ENCODE measurements at places on chromosomes 12 and 14.
A peak's percentile ranks its signal among the peaks of the same experiment; 100 is the strongest.

GRCh38 chr12:76195920-76196319 is 111.4 kb upstream of the NAP1L1 start:
- no peak for DNase-seq
- no peak overlapping the region for H3K27ac ChIP-seq
- H3K36me3 ChIP-seq: peaks cover 6% of the 10 kb centered on the region

- no peaks in the 10 kb centered on the region for H3K27me3 ChIP-seq
- no peaks in the 10 kb centered on the region for H3K36me3 ChIP-seq
- H3K4me1 ChIP-seq: no peaks in the 10 kb centered on the region
- DNase-seq: no peak
- H3K4me3 ChIP-seq: no peak overlapping the region
Observed at GRCh38 chr12:80165746-80166145, 66.4 kb downstream of the OTOGL start.

DNA sequence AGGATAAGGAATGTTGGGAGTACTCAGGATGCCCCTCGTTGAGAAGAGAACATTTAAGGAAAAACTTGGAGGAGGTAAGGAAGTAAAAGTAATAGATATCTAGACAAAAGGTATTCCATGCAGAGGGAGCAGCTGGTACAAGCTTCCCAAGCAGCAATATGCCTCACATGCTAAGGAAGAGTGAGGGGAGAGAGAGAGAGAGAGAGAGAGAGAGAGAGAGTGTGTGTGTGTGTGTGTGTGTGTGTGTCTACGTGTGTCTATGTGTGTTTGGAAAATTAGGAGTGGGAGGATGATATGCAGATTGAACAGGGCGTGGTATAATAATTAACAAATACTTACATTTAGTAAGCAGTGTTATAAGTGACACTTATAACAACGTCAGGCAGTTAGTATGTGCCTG is 9.2 kb upstream of the PARP11 start:
- peaks cover 19% of the 10 kb centered on the region for H3K27me3 ChIP-seq
- peaks cover 6% of the 10 kb centered on the region for H3K36me3 ChIP-seq
- H3K4me3 ChIP-seq: no peak overlapping the region
- H3K27ac ChIP-seq: no peak overlapping the region

GRCh38 chr12:15208871-15209656 is 12.2 kb downstream of the RERG start:
- DNase-seq: no peak
- peaks cover 18% of the 10 kb centered on the region for H3K4me1 ChIP-seq
- H3K27ac ChIP-seq: no peak overlapping the region
- peaks cover 4% of the 10 kb centered on the region for H3K27me3 ChIP-seq
- no peak overlapping the region for H3K4me3 ChIP-seq
- H3K36me3 ChIP-seq: no peaks in the 10 kb centered on the region

DNA sequence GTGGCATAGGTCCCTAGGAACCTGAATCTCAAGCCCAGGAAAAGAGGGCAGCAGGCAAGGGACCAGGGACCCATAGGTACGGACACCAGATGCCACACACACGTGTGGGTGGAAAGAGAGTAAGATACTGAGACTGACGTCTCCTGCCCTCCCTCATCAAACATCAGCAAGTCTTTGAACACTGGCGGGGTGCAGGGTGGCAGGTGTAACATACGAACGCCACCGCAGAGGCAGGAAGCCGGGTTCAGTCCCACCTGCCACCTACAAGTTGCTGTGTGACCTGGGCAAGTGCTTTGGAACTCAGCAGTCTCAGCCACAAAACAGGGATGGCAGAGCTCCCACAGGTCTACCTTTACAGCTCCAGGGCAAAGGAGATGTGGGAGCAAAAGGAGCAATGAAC is 11.1 kb downstream of the ACTN1 start:
- peaks cover 4% of the 10 kb centered on the region for H3K27me3 ChIP-seq
- peaks cover 87% of the 10 kb centered on the region for H3K4me1 ChIP-seq
- H3K4me3 ChIP-seq: no peak overlapping the region

GRCh38 chr12:104455578-104456416 is 951 bp upstream of the CHST11 start:
- H3K36me3 ChIP-seq: no peaks in the 10 kb centered on the region
- H3K27ac ChIP-seq: peak overlapping the region; percentile 98
- no peak for DNase-seq

DNA sequence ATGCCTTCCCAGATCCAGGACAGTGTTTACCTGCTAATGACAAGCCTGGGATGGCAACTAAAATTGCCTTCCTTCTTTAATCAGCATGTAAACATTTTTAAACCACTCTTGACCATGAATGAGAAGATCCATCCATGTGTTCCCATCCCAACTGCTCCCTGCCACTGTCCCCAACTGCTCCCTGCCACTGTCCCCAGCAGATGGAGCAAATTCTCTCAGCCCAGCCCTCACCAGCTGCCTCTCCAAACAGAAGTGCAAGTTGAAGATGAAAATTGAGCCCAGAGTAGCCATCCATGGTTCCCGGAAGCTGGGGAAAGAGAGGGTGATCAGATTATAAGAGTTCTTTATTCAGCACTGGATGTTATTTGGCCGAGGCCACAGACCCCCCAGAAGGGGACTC is 133.1 kb downstream of the SLC15A4 start:
- H3K4me3 ChIP-seq: no peak overlapping the region
- peaks cover 4% of the 10 kb centered on the region for H3K27me3 ChIP-seq
- DNase-seq: no peak
- H3K4me1 ChIP-seq: no peaks in the 10 kb centered on the region
- H3K27ac ChIP-seq: no peak overlapping the region

DNA sequence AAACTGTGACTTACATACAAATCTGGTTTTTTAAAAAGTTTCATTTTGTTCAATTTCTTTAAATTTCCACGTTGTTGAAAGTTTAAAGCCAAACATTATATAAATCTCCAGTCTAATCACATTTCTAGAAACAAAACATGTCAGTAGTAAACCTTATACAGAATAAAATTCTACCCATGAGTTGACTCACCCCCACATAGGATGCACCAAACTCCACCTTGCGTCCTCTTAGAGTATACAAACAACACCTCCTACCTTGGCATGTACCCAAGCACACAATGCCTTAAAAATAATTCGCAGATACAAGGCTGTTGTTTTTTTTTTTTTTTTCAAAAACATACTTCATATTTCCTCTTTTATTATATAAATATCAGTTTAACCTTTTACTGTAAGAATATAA is 3.3 kb downstream of the FBXL14 start:
- peaks cover 73% of the 10 kb centered on the region for H3K4me1 ChIP-seq
- peaks cover 4% of the 10 kb centered on the region for H3K27me3 ChIP-seq
- no peak for DNase-seq
- no peak overlapping the region for H3K27ac ChIP-seq
- peak overlapping the region; percentile 85 for H3K4me3 ChIP-seq

DNA sequence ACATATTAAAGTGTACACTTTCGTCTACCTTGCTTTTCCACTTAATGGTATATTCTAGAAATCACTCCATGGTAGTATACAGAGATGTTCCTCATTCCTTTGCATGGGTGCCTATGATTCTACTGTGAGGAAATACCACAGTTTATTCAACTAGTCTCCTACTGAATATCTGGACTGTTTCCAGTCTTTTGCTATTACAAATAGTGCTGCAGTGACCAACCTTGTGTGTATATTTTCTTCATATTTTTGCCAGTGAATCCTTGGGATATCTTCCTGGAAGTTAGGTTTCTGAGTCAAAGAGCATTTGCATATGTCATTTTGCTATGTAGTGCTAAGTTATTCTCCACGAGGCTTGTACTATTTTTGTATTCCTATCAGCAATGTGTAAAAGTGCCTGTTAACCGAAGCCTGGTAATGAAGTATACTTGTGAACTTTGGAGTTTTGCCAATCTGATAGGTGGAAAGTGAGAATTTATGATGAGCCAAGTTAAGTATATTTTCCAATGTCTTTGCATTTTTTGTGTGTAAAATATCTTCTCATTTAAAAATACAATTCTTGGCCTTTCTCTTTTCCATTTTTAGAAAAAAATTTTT is 31.3 kb upstream of the TMEM263 start:
- H3K4me1 ChIP-seq: peaks cover 4% of the 10 kb centered on the region
- no peak for DNase-seq
- peaks cover 9% of the 10 kb centered on the region for H3K36me3 ChIP-seq
- H3K27me3 ChIP-seq: peaks cover 14% of the 10 kb centered on the region
- no peak overlapping the region for H3K27ac ChIP-seq

DNA sequence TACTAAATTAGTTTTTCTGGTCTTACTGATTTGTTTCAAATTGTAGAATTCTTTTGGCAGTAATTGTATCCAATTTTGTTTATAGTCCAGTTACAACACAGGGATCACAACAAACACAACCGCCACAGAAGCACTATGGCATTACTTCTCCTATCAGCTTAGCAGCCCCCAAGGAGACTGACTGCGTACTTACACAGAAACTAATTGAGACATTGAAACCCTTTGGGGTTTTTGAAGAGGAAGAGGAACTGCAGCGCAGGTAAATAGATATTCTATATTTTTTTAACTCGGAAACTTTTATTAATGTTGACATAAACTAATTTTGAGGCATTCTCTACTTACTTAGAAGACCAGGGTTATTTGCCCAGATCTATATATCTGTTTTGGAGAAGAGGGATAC is 17.8 kb downstream of the PAPOLA start:
- peaks cover 5% of the 10 kb centered on the region for H3K4me1 ChIP-seq
- H3K27me3 ChIP-seq: no peaks in the 10 kb centered on the region
- H3K36me3 ChIP-seq: peaks cover 42% of the 10 kb centered on the region

DNA sequence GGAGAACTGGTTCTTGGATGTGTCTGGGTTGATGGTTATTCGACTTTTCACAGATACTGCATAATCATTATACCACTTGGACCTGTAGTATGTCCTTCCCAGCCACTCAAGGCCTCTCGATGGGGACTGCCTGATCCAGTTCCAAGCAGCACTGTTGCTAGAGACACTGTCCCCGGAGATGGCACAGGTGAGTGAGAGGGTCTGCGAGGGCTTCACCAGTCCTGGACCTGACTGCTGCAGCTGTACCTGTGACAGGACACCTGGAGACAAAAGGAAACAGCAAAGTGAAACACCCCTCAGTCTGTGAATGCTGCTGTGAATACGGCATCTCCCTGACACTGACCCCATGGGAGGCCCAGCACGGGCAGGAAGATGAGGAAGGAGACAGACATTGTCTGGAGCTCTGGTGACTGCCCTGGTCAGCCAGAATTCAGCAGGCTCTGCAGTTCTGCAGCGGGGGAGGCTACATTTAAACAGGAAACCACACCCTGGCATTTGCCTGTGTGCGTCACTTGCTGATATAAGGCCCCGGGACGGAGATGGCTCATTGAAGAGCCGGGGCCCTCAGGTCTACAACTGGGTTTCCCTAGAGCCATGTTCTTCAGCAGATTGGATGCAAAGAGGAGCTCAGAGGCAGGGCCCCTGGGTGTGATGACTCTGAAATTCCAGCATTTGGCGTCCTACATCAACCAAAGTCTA is 413.6 kb downstream of the TMEM121 start:
- no peaks in the 10 kb centered on the region for H3K36me3 ChIP-seq
- H3K27ac ChIP-seq: no peak overlapping the region
- H3K4me1 ChIP-seq: no peaks in the 10 kb centered on the region
- DNase-seq: no peak
- no peak overlapping the region for H3K4me3 ChIP-seq

GRCh38 chr12:98745578-98746391 is 100.7 kb downstream of the APAF1 start:
- peaks cover 38% of the 10 kb centered on the region for H3K4me1 ChIP-seq
- no peak overlapping the region for H3K27ac ChIP-seq
- H3K36me3 ChIP-seq: no peaks in the 10 kb centered on the region
- DNase-seq: peak; percentile 33
- H3K4me3 ChIP-seq: peak overlapping the region; percentile 67
- H3K27me3 ChIP-seq: peaks cover 24% of the 10 kb centered on the region

- peaks cover 35% of the 10 kb centered on the region for H3K4me1 ChIP-seq
- H3K27me3 ChIP-seq: peaks cover 35% of the 10 kb centered on the region
- DNase-seq: no peak
- H3K27ac ChIP-seq: peak overlapping the region; percentile 36
- no peak overlapping the region for H3K4me3 ChIP-seq
Observed at GRCh38 chr12:57027011-57027804, 10.9 kb upstream of the TAC3 start.

DNA sequence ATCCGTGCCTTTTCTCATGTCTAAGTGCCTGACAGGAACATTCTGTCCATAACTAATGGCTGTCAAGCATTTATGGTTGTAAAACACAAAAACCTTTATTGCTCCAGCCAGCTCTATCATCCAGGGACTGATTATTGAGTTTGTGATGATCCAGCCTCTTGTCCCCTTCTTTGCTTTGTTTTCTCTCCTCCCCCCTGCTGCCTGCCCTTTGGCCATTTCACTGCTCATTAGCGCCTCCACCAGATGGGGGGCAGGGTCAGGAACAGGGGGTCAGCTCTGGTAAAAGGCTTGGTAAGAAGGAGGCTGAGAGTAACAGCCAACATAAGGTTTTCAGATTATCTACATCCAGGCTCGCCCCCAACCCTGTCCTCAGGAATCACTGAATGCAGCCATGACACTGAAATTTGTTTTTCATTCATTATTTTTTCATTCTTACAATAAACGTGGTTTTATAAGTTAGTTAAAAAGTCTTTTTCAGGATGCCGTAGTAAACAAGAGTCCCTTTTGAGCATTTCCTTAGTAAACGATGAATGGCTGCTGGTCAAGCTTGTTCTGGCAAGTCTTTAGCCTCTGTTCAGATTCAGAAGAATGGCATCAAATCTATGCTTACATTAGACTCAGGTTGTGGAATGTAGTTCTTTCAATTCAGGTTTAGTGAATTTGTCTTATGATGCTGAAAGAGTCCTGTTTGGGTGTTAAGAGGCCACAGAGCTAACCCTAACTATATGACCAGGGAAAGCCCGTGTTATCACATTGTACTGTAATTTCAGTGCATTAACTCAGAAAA is 21.7 kb downstream of the HMGA2 start:
- DNase-seq: peak; percentile 24
- H3K27me3 ChIP-seq: no peaks in the 10 kb centered on the region
- H3K4me3 ChIP-seq: peak overlapping the region; percentile 30
- peaks cover 46% of the 10 kb centered on the region for H3K4me1 ChIP-seq

GRCh38 chr14:69040353-69040752 is 61.3 kb upstream of the ACTN1 start:
- H3K36me3 ChIP-seq: no peaks in the 10 kb centered on the region
- H3K4me1 ChIP-seq: peaks cover 53% of the 10 kb centered on the region
- H3K27ac ChIP-seq: no peak overlapping the region
- no peak for DNase-seq

GRCh38 chr14:33978892-33979612 is 28.2 kb upstream of the EGLN3 start:
- no peaks in the 10 kb centered on the region for H3K36me3 ChIP-seq
- peak overlapping the region; percentile 82 for H3K27ac ChIP-seq
- peaks cover 39% of the 10 kb centered on the region for H3K4me1 ChIP-seq
- no peaks in the 10 kb centered on the region for H3K27me3 ChIP-seq

DNA sequence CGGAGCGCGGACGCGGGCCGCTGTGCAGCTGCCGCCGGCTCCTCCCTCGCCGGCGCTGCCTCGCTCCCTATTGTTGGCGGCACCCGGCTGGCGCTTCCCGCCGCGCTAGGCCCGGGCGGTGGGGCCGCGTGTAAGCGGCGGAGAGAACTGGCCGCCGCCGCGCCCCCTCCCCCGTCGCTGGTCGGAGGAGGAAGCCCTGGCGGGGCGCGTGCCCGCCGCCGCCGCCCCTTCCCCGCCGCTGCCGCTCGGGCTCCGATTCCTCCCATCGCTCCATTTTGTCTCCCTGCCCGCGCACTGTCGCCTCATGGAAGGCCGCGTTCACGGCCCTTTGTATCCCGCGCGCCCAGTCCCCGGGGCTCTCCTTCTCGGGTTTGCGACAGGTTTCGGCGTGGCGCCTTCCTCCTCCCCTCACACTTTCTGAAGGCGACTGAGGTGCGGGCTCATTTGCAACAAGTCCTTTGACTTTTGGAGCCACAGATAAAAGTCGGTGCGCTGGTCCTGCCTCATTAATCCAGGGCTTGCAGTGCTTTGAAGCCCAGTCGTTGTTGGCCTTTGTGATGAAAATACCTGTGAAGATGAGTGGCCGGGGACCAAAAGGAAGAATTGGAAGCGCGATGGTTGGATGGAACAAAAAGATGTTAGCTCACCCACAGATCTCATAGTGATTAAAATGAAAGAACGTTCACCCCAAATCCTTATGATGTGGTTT is 707 bp downstream of the CPSF6 start:
- H3K27me3 ChIP-seq: no peaks in the 10 kb centered on the region
- peak overlapping the region; percentile 98 for H3K4me3 ChIP-seq
